ENCODE measurements at places on chromosomes 1 and 21. TPM values are rescaled to one million over a fixed set of nuclear protein-coding genes. Genes with fewer than 3 reads are reported as not detected.

Gene EXTL2
- total RNA-seq: 28.8 TPM

Gene FAM167B
- total RNA-seq: 0.50 TPM

Gene SLC44A5
- total RNA-seq: 0.25 TPM

Gene OR2T11
- not detected for total RNA-seq
